ENCODE measurements at places on chromosomes 5 and 9.

DNA sequence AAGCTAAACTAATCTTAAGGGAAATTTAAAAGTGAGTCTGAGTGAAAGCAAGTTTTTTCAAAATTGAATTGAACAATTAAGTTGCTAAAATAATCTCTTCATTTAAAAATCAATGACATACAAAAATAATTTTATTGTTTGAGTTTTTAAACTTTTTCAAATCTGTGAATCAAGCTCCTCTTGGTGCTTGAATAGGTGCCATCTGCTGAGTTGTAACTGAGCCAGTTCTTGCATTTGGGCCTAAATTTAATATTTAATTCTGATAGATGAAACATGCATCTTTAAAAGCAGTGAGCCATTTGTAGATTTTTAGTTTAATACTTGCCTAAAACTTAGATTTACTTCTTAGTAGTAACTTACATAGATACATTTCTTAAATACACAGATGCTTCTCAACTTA is 31.8 kb downstream of the SPATA31D1 start:
- DNase-seq, result no peak

DNA sequence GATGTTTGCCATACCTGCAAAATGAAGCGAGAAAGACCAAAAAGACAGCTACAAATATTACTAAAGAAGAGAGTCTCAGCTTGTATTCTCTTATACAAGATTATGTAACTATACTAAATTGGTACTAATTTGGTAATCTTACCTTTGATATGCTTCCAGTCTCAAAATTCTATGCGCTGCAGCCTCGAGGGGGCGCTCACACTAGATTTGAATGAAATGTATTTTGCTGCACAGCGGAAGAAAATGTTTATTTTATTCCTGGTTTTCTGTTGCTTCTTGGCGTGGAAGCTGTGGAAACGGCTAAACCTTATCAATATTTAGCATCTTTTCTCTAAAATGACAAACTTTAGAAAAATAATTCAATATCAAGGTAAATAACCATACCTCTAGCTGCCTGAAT is 267.0 kb upstream of the NUDT12 start:
- DNase-seq, result peak; percentile 7

DNA sequence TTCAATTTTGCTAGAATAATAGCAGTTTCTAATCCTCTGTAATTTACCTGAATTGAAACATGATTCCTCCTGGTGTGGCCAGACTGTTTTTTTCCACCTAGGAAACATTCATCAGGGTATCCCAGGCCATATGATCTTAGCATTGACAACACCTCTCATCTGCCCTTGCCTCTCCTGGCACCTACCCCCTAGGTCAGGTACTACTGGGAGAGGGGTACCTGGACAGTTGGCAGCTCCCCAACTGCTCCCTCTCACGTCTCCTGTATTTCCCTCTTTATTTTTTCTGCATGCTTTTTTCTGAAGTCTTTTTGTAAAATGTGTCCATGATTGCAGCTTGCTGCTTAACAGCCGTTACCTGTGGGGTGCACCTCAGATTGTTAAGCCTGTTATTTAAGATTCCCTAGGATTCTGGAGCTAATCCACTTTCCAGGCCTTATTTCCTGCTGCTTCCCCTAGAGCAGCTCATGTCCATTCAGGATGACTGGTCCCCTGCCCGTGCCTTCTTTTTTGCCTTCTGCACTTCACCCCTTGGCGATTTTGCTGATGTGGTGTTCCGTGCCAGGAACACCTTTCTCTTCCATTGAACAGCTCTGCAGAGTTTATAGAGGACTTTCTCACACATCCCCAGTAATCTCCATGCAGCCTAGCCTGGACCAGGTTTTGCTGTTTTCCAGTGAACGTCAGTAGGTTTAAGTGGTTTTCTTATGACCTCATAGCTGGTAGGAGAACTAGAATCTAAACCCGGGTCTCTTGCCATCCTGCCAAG is 33.6 kb downstream of the SNX30 start:
- peak; percentile 58 for DNase-seq

- DNase-seq, result no peak
These were observed 85.8 kb downstream of the SNX18 start for GRCh38 chr5:54603372-54603771.

DNA sequence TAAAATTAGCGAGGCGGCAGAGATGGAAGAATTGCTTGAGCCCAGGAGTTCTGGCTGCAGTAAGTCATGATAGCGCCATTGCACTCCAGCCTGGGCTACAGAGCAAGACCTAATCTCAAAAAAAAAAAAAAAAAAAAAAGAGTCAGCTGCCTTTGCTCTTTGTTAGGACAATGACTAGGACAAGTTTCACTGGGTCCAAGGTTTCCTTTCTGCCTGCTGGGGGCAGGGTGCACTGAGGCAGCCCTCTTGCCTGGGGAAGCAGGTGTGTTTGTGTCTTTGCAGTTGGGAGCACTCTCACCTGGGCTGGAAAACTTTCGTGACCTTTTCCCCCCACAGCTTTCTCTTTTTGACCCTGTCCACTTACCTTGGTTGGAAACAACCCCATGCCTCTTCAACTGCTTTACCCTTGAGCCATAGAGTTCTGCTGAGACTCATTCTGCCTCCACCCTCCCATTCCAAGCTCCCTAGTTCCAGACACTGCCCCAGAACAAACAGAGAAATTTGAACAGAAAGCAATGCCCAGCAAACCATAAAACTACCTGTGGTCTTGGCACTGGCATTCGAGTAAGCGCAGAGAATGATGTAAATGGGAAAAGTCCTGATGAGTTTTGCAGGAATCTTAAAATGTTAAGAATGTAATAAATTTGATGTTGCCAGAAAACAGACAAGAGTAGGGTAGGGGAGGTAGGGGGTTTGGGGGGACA is 17.0 kb upstream of the MYO10 start:
- DNase-seq, result peak; percentile 42

DNA sequence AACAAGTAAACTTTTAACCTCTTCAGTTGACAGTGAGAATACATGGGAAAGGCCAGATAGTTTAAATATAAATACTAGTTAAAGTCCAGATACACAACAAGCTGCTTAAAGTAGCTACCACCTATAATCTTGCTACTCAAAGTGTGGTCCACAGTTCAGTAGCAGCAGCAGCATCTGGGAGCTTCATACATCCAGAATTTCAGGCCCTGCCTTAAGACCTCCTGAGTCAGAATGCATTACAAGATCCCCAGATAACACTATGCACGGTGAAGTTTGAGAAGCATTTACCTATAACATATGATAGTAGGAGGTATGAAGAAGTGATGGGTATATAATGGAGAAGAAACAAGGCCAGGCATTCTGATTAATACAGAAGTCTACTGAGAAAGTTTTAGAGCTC is 244.5 kb downstream of the EFNA5 start:
- no peak for DNase-seq

- peak; percentile 85 for DNase-seq
These were observed 37.7 kb downstream of the LAMC3 start for GRCh38 chr9:131046581-131047202.

DNA sequence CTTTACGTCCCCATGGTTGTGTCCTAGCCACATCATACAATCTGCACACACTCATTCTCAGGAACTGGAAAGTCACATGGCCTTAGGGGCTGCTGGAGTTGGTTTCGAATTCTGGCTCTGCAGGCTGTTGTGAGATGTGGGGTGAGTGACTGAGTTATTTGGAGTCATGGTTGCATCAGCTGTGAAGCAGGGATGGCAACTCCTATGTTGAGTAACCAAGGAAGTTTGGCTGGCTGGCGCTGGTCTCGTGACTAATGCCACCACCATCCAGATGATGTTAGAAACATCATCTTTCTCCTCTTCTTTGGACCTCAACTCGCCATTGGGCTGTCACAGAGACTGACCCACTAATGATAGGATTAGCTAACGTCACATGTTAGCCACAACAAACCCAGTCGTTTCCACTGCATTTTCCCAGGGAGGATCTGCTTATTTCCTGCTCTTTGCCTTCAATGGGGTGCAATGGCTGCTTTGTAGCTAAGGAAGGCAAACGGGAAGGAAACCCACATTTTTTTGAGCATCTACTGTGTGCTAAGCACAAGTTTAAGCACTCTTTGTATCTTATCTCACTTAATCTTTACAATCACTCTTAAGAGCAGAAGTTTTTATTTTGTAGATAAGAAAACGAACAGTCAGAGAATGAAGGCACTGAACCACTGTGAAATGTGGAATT is 78.1 kb upstream of the UBTD2 start:
- DNase-seq, result peak; percentile 80

- no peak for DNase-seq
These were observed 406.5 kb upstream of the EDIL3 start for GRCh38 chr5:84791138-84791537.

DNA sequence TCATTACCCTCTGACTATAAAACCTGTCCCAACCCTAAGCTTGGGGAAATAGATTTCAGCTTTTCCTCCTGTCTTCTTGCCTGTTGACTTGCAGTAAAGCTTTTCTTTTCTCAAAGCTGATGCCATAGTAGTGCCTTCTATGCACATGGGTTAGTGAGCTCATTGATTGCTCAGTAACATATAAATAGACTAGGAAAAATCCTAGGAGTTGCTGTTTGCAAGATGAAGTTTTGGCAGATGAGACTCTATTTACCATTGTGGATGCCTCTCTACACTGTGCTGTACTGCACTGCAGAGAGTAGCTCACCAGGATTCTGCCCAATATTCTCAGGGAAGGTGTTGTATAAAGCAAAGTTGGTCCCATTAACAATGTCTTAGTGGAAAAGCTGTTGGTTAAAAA is 262.7 kb upstream of the CD180 start:
- no peak for DNase-seq

GRCh38 chr9:37302277-37302676 is 120.2 kb upstream of the GRHPR start:
- DNase-seq, result no peak

GRCh38 chr9:89418474-89418845 is 79.5 kb downstream of the SEMA4D start:
- DNase-seq, result no peak

DNA sequence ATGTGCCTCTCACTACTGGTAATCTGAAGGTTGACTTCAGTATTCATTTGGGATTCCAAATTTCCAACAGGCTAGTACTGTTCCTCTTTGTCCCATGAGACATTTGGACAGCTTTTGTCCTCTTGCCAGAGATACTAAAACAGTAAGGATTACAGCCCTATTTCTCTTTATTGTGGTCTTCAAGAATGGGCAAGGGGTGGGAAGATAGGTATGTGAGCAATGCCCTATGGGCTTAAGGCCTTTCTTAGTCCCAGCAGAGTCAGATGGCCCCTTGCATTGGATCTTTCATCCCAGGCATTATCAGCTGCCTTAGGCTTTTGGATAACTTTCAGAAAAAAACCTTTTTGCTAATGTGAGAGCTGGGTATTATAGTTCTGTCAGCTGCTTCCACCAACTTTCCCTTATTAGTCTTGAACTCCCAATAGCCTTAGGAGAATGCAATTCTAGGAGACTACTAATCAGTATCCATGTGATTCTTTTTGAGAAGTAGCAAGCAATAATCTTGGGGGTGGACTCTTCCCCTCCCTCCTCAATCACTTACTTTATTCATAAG is 361.1 kb upstream of the NUDT12 start:
- DNase-seq, result peak; percentile 35

GRCh38 chr5:73709536-73710129 is 83.6 kb downstream of the ARHGEF28 start:
- peak; percentile 10 for DNase-seq

- no peak for DNase-seq
These were observed 517.5 kb downstream of the EFNA5 start for GRCh38 chr5:107153283-107153682.

Data from astrocyte of the hippocampus (primary cell).